ENCODE measurements at places on chromosomes 12 and 14.

DNA sequence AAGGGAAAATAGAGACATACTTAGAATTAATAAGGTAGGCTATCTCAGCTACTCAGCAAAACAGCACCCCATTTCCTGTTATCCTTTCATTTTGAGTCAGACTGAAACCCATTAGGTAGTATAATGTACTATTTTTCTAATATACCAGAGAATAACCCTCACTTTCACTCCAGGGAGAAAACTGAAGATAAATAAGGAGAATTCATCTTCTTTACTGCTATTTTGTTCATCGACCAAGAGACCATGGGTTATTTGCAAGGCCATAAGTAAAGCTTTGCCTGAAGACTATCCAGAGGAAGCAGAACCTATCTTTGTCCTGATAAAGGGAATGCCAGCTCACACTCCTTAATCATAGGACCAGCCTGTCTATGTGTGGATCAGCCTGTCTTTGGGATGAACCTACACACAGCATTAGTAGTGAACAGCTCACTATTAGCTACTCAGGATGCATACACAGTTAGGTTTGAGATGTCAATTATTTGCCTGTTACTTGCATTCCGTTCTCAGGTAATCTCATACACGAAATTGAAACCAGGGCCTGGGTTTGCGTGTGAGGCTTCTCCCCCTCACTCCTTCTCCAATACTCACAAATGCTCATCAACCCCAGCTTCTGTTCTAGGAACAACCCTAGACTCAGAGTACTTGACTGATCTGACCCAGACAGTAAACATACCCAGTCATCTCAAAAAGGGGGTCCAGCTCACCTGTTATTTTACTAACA lies 124.4 kb downstream of the DAD1 start:
- no peak for DNase-seq

DNA sequence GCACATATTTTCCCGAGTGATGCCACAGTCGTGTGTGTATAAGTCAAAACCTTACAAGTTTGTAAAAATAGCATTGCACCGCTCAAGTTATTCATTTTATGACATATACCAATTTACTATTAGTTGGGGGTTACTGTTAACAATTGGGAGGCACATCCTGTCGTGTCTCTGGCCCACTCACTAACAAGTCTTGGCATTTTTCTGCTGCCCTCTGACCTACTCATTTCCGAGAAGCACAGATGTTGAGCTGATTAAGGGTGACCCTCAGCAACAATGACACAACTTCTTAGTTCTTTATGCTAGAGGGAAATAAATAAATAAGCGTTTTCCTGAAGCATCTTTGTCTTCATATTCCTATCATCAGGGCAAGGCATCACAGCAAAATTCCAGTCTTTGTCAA lies 6.8 kb upstream of the ATG14 start:
- DNase-seq: no peak

GRCh38 chr12:11577658-11578260 lies 71.7 kb upstream of the ETV6 start:
- no peak for DNase-seq

DNA sequence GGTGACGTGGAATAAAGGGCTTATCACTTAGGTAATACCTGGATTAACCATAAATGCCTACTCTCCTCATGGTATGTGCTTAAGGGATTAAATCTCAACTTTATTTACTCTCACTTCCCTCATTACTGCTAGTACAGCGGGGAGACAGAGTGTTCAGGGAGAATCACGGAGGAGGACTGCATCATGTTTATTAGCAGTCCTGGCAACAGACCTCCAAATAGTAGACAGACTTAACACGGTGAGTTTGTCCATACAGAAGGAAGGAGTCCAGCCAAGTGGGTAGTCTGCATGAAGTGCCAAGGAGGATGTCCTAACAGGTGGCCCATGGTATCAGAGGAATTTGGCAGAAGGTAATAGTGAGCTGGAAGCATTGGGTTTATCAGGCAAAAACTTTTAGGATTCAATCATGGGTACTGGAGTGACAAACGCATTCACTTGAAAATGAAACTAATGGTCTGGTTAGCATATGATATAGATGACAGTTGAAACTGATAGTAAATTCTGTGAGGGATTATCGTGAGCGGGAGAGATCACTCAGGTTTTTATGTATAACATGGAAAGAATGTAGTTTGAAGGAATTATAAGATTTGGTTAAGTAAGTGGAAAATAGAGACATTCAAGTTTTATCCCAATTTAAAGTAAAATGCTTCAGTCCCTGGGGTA lies 471.8 kb downstream of the TMEM117 start:
- DNase-seq: no peak

DNA sequence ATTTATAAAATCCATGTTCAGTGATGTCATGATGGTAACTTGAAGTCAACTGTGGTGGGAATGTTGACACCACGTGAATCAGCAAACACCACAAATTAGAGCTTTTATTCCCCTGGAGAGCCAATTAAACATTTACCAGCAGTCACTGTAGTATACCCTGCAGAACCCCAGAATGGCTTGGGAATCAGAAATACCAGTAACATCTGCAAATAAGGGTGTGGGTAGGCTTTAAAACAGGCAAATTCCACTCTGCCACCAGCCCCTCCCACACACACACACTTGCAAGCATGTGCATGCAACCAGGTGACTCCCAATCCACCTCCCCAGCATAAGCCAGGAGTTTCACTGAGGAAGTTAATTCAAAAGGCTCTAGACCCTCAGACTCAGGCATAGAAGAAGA lies 63.6 kb upstream of the TMEM263 start:
- no peak for DNase-seq

DNA sequence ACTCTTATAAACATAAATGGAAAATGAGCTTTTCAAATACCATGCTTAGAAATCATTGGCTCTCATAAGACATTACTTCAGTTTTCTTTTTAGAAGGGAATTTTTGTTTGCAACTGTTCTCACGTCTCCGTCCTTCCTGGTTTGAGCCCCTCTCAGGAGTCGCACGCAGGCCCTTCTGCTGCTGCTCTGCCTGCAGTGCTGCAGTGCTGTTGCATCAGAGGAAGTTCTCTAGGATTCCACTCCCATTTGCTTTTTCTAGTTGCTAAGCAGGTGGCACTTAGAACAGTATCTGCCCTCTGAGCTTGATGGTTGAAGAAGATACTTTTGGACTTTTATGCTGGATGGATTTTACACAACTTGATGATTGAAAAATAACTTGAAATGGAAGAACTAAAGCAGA lies 70.8 kb downstream of the SCN8A start:
- DNase-seq: no peak
